ENCODE measurements at places on chromosomes 6 and 20. TPM values are rescaled to one million over a fixed set of nuclear protein-coding genes. Genes with fewer than 3 reads are reported as not detected.

Gene CRIP3
- total RNA-seq = 0.65 TPM

Gene IL17A
- not detected for total RNA-seq

- no peak for DNase-seq
These were observed 51.3 kb downstream of the HDDC2 start for GRCh38 chr6:125250511-125250910.

DNA sequence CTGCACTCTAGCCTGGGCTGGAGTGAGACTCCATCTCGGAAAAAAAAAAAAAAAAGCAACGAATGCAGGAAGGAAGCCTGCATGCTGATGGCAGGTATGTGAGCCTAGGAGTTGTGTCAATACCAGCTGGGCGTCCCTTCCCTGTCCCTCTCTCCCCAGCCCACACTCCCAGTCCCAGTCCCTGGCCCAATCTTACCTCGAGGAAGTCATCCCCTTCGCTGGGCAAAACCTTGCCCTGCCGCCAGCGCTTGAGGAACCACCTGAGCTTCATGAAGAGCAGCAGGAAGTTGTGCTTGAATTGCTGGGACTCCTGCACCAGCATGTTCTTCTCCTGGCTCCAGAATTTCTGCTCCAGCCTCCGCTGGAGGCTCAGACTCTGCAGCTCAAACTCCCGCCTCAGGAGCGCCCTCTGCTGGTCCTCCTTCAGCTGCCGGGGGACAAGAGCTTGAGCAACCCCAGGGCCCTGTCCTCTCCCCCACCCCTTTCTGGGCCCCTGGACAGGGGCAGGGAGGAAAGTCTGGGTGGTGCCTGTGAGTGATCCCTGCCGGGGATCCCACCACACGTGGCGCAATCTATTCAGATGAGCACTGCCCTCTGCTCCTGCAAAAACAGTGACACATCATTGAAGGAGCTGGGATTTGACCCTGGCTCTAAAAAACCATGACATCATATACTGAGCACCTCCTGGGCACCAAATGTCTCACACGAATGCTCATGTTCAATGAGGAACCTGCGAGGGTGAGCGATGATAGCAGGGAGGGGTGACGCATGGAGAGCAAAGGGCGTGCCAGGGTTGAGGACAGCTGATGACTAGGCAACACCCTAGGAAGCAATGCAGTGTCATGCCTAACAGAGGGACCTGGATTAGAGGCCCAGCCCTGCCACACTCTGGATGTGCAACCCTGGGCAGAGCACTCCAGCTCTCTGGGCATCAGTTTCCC lies 35.0 kb upstream of the DSN1 start:
- DNase-seq = peak; percentile 91

DNA sequence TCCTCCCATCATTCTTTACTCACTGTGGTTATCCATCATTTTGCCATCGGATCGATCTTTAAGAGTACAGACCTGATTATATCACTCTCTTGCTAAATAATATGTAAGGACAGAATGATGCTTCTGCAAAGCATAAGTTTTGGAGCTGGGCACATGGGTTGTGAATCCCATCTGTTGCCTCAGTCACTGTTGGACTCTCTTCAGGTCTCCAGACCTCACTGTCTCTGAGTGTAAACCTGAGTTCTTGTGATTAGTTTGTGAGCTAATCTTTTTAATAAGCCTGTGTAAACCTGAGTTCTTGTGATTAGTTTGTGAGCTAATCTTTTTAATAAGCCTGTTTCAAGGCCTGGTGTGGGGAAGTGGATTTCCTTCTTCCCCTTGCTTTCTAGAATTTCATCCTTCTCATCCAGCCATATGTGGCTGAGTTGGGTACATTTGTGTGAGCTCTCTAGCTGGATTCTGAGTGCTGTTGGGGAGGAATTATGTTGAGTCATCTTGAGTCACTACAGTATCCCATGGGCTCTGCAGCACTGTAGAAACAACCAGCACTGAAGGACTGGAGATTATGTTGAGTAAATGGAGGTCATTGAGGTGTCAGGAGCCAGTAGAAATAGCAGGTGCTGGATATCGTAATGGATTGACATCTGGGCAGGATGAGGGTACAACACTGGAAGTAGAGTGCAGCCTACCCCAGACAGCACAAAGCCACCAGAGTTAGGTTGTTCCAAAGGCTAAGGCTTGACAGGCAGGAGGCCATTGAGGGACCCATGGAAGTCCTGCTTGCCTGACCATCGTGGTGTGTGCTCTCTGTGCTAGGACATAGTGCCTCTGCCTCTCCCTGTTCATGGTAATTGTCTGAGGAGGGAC lies 52.4 kb downstream of the SCAND1 start:
- no peak for DNase-seq

Gene SLC26A8
- total RNA-seq = 0.26 TPM

Gene UBD
- total RNA-seq = 0.32 TPM

Gene HLA-DQA1
- total RNA-seq = 46.2 TPM

Gene CASS4
- 3.4 TPM for total RNA-seq

GRCh38 chr20:16583474-16583873 lies 10.2 kb upstream of the KIF16B start:
- DNase-seq = no peak

- no peak for DNase-seq
These were observed 128.9 kb downstream of the FARS2 start for GRCh38 chr6:5390177-5390576.

Gene ZBTB46
- 17.4 TPM for total RNA-seq

Gene DCBLD1
- total RNA-seq = 13.2 TPM

DNA sequence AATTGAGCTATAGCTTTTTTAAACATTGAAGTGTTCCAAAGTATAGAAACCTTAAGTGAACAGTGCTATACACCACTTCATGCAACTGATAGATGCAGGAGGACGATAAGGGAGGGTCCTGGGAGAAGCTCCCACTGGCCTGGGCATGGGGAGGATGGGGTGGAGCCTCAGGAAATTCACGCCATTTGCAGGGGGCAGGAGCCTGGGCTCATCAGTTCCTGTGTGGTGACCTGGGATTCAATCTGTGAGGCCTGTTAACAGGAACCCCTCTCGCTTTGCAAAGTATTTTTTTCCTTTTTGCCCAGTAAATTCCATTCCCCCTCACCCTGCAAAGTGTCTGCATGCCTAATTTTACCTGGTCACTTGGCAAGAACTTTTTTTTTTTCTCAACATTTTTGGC lies 11.0 kb upstream of the ASCC3 start:
- no peak for DNase-seq

Gene ZNF311
- 1.1 TPM for total RNA-seq

Gene EFCAB8
- total RNA-seq = 1.1 TPM

Gene CALHM4
- total RNA-seq = not detected

GRCh38 chr6:161536224-161536630 lies 262.4 kb upstream of the AGPAT4 start:
- DNase-seq = no peak

Gene LBP
- total RNA-seq = 7.8 TPM

Gene TCF15
- total RNA-seq = 1.0 TPM

Gene BTNL2
- not detected for total RNA-seq

- DNase-seq = no peak
These were observed 121.4 kb downstream of the BMP2 start for GRCh38 chr20:6888736-6889395.

Gene VSX1
- total RNA-seq = not detected

Data from aorta (tissue), 5 donors.